Fibroblast of upper back skin (primary cell): ENCODE measurements at places on chromosomes 4 and X.

GRCh38 chr4:185638548-185639301 is 103.4 kb upstream of the PDLIM3 start:
- no peak for DNase-seq

DNA sequence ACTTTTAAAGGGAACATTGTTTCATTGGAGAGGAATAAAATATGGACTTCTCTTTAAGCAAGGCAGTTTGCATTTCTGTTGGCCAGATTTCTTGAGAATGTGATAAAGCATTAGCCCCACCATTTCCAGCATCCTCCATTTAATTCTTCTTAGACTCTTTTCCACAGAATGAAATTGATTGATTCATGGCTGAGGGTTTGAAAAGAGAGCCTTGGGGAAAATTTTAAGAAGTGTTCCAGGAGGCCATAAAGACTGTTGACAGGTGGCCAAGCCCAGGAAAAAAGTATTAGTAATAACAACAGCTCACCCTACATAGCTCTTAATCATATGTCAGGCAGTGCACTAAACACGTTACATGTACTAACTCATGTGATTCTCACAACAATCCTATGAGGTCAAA is 53.4 kb downstream of the SHROOM3 start:
- DNase-seq: peak; percentile 18

DNA sequence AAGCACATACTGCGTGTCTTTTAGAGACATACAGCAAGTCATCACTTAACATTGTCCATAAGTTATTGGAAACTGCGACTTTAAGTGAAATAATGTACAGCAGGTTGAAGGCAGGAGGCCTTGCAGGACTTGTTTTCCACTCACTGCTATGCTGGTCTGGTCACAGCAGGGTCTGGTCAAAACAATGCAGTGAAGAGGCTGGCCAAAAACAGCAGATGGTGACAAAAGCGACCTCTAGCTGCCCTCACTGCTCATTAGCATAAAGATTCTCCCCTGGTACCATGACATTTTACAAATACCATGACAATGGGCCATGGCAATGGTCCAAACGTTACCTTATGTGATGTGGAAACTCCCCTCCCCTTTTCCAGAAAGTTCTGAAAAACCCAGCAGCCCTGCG is 1283.6 kb downstream of the FSTL5 start:
- DNase-seq: no peak

GRCh38 chrX:150085881-150086280 is 147.6 kb upstream of the EOLA2 start:
- DNase-seq: peak; percentile 53

DNA sequence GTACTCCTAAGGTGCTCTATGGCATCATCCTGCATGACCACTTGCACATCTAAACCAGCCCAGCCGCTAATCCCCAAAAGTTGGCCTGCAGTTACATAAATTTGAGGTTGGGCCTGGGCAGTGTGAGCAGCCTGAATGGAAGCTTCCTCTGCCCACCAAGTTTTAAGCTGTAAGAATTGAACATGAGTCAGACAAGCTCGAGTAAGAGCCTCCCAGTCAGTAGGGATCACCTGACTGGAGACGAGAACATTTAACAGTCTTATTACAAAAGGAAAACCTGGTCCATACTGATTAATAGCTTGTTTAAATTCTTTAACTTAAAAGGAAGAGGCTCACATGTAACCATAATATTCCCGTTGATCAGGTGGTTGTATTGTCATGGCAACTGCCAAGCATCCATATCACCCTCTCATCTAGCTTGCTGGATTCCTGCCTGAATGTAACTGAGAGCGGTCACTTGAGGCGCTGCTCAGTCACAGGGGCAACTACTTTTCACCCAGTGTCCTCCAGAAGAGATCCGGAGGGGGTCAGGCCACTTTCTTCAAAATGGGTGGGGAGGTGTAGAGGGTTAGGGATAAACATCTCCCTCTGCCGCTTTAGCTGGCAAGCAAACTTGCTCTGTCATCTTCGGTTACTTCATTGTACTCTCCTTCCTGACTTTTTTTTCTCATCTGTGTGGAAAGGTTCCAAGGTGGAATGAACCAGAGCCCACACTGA is 56.6 kb upstream of the WDR1 start:
- DNase-seq: peak; percentile 36

GRCh38 chr4:188781655-188782054 is 642.4 kb downstream of the TRIML1 start:
- peak; percentile 16 for DNase-seq

DNA sequence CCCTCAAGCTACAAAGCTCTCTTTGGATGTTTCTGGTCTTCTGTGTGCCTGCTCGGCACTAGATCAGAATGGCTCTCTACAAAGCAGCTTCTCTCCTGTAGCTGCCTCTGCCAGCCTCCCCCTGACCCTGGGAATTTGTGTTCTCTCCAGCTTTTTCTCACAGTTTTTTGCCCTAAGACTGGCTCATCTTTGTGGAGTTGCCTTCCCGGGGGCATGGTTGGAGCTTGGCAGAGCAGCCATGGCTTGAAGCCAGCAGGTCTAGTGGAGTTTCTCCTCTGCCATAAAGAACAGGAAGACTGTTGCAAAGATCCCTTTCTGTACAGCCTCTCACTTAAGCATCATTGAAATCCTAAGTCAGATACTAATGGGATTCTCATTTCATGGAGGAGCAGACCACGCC is 163.3 kb upstream of the MAMLD1 start:
- no peak for DNase-seq

- DNase-seq: no peak
Observed at GRCh38 chrX:136195247-136195646, 47.9 kb downstream of the FHL1 start.

GRCh38 chrX:50973199-50973598 is 62.7 kb downstream of the BMP15 start:
- DNase-seq: no peak

GRCh38 chr4:184150102-184150839 is 67.4 kb downstream of the ENPP6 start:
- DNase-seq: no peak

- no peak for DNase-seq
Observed at GRCh38 chr4:81195475-81195874, 19.5 kb downstream of the PRKG2 start.

DNA sequence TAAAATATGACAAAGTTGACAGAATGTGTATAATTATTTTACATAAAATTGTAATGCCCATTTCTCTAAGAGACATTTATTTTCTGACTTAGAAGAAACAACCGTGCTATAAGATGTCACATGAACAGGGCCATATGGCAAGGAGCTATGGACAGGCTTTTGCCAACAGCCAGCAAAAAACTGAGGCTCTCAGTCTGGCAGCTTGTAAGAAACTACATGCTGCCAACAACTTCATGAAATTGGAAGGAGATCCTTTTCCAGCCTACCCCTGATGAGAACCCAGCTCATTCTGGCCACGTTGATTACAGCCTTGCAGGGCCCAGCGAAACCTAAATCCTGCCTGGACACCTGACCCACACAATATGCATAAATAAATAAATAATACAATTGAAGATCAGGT is 250.3 kb upstream of the ARSJ start:
- no peak for DNase-seq

DNA sequence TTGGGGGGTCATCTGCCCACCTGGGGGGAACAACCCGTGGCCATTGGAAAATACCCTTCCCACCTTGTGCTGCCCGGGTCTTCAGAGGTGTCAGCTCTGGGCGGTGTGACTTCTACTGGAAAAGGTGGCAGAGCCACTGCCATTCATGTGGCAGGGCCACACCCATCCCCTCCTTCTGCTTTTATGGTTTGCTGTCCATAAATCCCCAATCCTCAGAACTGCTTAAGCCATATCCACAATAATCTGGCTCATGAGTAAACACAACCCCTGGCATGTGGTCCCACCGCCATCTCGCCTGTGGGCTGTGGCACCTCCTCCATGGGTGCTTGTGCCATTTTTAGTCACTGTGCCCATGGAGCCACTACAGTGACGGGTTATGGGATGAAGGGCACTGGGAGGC is 20.6 kb downstream of the SORCS2 start:
- DNase-seq: no peak
